Neural crest cell (in vitro differentiated cells): ENCODE measurements at places on chromosomes 2 and 18.

DNA sequence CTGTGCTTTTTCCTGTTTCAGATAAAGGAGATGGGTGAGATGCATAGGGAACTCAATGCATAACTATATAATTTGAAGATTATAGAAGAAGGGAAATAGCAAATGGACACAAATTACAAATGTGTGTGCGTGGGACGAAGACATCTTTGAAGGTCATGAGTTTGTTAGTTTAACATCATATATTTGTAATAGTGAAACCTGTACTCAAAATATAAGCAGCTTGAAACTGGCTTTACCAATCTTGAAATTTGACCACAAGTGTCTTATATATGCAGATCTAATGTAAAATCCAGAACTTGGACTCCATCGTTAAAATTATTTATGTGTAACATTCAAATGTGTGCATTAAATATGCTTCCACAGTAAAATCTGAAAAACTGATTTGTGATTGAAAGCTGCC, 16.4 kb upstream of the MSH2 start:
- DNase-seq: no peak

- DNase-seq: no peak
Observed at GRCh38 chr2:227377467-227378351, 1.4 kb downstream of the TM4SF20 start.

- DNase-seq: no peak
Observed at GRCh38 chr2:72146347-72147302, 1.0 kb downstream of the CYP26B1 start.

DNA sequence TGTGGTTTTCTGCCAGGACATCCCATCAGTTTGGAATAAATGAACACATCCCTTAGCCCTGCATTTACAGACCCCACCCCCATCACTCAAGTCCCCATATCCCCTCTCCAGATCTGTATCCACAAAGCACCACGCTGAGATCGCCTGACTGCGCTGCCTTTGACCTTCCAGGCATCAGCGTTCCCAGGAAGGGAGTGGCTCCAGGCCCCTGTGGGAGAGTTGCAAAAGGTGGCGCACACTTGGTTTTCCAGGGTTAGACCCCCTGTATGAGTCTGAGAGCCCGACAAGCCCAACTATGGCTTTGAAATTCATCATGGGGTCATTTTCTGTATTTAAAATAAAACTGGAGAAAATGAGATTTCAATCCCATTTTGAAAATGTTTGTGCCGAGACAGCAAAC, 137.0 kb upstream of the ZNF236 start:
- no peak for DNase-seq

DNA sequence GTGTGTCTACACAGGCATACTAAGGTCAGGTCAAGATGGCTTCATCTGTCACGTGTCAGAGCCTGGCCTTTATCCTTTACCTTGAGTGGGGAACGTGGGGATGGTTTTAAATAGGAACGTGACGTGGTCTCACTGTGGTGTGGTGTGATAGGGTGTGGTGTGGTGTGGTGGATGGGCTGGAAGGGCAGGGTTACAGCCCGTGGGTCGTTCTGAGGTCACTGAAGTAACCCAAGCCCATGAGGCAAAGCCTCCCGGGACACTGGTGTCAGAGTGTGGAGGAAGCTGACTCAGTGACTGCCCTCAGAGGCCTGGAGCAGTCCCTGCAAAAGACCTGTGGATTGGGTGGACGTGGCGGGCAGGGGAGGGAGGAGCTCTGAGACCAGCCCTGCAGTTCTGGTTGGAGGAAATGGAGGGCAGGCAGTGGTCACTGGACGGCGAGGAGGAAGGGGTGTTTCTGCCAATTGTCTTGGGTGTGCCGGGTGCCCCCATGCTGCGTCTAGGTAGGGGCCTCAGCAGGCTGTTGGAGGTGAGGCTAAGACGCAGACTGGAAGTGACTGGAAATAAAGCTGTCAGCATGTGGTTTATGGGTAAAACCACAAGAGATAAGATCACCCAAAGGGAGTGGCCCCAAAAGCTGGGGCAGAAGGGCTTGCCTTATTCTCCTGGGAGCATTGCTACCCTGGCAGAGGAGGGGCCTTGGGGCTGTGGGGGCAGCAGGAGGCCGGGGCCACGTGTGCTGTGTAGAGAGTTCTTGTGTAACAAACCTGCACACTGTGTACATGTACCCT, 84.8 kb downstream of the SH3RF3 start:
- no peak for DNase-seq

GRCh38 chr2:43100362-43100882, 126.0 kb downstream of the ZFP36L2 start:
- DNase-seq: no peak
